Right hindlimb (tissue), 1 donor: ENCODE measurements at places on chromosomes 1 and 21.

DNA sequence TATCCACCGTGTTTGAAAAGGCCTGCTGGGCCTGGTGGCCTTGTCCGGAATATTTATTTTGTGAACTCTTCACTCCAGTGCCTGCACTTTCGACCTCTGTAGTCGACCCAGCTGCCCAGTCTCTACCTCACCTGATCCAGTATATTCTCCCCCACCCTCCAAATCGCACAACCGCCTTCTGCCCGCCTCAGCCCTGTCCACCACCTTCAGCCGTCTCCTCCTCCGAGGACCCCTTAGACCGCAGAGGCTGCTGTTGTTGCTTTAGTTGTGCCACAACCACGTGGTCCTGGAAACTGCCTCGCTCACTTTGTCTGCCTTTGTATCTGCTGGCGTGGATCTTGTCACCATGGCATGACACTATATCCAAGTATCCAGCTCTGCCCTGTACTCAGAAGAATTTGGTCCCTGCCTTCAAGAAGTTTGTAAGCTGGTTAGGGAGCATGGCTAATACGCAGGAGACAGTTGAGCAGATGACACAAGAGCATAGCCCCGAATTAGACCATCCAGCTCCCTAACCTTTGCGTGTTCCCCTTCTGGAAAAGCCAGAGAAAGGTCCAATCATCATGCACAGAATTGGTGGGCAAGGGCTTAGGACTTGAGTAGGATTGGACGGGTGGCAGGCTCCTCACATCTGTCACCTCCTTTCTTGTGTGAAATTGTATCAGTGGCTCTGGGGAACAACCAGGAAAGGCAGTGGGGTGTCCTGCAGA lies 1.5 kb downstream of the PHGDH start:
- DNase-seq, result peak; percentile 57

DNA sequence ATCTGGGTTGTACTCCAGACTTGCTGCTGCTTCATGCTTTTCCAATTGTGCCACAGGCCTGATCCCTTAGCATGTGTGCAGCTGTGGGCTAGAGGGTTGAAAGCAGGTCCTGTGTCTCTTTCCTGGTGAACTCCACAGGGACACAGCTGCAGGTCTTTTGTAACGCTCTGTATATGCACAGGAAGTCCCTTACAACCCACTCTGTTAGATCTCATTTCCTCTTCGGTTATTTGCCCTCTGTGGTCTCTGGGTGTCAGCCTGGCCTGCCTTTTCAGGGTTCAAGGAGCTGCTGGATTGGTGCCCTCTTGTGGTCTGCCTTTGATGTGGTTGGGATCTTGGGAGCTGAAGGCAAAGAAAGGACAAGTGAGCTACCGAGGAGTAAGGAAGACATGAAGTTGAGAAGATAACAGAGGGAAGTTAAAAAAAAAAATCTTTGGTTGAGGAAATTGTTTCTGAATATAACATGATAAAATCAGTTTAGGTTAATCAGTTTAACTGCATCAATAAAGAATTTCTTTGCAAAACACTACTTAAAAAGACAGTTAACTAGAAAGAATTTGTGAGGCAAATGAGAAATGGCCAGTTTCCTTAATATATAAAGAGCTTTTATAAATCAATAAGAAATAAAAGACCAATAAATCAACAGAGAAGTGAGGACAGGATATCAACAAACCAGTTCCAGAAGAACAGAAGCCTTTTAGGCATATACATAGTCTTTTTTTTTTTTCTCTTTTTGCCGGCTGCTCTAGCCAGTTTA lies 44.1 kb downstream of the UCK2 start:
- peak; percentile 30 for DNase-seq

DNA sequence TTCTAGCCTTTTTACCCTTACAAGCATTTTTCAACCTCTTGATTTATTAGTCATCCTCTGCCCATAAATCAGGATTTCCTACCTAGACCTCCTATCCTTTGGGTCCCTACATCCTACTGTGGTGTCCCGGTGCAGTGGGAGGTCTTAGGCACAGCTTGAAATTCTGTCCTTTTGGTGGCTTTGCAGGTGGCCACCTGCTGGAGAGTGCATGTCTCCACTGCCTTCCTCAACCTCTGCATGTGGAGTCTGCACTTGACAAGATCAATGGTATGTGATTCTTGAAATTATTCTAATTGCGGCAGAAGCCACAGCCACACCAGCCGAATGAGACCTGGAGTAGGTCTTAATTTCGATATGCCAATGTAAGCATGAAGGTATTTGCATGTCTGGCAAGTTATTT lies 11.4 kb upstream of the KCNA3 start:
- DNase-seq, result no peak

GRCh38 chr1:228304766-228305395 lies 97.0 kb downstream of the OBSCN start:
- no peak for DNase-seq

DNA sequence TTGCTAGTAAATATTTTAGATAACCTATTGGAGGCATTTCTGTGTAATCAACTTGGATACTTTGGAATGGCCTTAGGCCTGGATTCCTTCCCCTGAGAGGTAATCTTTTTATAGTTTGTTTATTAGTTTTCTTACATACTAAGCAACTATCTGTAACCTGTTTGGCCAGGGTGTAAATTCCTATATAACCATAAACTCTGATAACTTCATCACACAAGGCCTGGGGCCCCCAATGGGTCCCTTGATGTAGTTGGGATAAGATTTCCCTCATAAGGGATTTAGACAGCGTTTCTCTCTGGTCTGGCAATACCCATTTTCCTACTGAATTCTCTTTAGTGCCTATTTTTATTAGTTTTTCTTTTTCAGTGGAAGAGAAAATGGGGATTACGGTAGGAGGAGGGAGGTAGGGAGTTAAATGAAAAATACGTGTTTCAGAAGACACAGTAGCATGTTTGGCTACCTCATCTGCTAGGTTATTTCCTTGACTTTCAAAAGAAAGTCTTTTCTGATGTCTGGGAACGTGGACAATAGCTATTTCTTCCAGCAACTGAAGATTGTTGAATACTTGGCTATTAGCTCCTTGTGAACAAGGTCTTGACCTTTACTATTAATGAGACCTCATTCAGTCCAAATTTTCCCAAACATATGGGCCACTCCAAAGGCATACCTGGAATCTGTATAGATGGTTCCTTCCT lies 7.4 kb upstream of the AADACL3 start:
- DNase-seq, result no peak

GRCh38 chr21:34270411-34270810 lies 93.4 kb upstream of the KCNE2 start:
- DNase-seq, result no peak

DNA sequence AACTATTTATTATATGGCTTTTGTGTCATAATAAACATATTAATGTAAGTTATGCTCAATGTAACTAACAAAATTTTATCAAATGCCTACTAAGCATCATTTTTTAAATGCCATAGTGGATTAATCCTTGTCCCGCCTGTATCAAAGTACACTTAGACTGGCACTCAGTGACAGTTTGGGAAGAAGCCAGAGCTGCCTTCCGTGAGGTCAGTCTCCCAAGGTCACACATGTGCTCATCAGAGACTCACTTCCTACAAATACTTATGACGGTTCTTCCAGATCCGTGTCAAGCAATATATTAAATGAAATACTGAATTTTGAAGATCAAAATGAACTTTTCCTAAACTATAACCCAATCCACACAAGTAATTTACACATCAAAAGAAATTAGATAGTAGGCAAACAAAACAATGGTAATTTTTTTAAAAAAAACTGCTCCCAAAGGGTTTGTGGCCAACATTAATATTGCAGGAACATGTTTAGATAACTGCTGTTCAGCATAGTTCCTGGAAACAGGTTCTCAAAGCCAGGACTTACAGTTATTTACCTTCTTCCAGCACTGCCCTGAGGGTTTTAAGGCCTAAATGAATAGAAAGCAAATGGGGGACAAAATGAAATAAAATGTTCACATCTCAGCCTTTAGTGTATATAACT lies 27.2 kb downstream of the WLS start:
- DNase-seq, result no peak

GRCh38 chr1:154847891-154848290 lies 22.2 kb downstream of the KCNN3 start:
- DNase-seq, result peak; percentile 79

DNA sequence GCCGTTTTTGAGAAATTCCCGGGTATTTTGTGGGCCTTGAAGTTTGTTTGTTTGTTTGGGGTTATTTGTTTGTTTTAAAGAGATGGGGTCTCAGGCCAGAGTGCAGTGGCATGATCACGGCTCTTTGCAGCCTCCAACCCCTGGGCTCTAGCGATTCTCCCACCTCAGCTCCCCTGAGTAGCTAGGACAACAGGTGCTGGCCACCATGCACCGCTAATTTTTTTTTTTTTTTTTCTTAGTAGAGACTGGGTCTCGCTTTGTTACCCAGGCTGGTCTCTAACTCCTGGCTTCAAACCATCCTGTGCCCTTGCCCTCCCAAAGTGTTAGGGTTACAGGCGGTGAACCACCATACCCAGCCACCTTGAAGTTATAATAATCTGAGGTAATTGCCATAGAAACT lies 2.0 kb downstream of the CHTOP start:
- no peak for DNase-seq

DNA sequence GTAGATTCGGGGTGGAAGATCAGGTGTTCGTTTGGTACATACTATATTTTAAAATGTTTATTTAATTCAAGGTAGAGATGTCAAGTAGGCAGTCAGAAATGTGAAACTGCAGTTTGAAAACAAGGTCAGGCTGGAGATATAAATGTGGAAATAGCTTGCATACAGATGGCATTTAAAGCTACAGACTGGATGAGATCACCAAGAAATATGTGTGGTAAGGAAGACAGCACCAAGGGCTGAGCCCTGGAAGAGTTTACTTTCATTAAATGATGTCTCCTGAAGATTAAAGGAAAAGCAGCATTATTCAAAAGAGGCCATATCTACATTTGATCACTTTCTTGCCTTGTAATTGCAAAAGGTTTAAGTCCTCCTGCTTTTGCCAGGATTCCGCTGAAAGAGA lies 271.3 kb downstream of the PTBP2 start:
- no peak for DNase-seq

DNA sequence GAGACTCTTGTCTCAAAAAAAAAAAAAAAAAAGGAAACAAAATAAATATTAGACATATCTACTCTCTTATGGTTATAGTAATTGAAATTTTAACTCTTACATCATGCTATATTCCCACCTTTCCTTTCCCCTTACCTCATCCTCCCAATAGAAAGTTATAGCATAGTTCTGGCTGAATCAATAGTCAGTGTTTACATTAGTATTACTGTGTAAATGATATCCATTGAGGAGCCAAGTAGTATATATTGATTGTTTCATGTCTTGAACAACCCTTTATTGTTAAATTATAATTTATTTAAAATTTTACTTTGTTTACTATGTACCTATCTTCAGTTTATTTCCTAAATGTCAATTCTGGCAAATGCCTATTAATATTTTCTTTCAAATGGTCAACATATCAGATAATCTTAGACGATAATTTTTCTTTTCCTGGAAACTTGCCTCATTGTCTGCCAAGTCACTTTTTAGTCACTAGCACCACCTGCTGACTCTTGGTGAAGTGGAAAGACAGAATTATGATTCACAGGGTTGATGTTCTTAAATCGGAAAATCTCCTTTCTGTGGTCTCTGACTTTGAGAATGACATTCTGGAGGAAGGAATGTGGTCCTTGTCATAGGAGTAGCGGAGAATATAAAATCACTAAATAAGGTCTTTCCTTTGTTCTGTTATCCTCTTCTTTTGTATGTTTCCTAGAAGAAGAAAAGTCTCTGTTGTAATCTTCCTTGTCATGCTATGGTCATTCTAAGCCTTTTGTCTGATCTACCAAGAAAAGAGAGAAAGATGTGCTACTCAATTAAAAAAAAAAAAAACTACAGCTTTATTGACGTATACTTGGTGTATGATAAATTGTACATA lies 8.6 kb downstream of the HJV start:
- DNase-seq, result peak; percentile 52

- DNase-seq, result no peak
These were observed 75.6 kb downstream of the PIGK start for GRCh38 chr1:77143529-77144121.

- peak; percentile 64 for DNase-seq
These were observed 41.4 kb upstream of the LMX1A start for GRCh38 chr1:165397944-165398343.

DNA sequence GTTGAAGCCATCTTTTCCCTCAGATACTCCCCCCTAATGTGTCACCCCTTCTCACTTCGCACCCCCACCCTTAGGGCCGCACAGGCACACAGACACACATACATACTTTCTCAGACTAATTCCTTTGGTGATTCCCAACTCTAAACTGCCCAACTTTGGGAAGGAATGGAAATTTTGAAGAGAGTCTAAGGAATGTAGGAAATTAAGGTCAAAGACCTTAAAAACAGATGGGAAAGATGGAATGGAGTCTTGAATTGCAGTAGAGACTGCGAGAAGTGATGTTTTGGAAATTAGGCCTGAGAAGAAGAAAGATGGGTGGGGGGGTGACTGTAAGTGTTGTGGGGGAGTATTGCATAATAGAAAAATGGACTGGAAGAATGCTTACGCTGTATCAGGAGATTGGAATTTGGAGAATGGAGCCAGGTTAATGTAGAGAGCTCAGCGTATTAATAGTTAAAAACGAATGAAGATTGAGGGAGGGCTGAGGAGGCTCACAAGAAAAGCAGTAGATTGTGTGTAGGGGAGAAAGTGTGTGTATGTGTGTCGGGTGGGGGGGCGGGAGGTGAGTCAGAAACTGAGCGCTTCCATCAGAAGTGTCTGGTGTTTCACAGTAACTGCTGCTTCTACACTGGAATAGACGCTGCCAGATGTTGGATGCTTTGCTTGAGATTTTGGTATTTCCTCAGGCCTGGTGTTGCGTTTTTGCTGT lies 1.7 kb downstream of the PIP5K1A start:
- no peak for DNase-seq

- no peak for DNase-seq
These were observed 4.3 kb downstream of the STK40 start for GRCh38 chr1:36381405-36381804.

- no peak for DNase-seq
These were observed 54.9 kb upstream of the EDN2 start for GRCh38 chr1:41539418-41539805.

GRCh38 chr1:23558140-23558871 lies 995 bp downstream of the ID3 start:
- peak; percentile 88 for DNase-seq

DNA sequence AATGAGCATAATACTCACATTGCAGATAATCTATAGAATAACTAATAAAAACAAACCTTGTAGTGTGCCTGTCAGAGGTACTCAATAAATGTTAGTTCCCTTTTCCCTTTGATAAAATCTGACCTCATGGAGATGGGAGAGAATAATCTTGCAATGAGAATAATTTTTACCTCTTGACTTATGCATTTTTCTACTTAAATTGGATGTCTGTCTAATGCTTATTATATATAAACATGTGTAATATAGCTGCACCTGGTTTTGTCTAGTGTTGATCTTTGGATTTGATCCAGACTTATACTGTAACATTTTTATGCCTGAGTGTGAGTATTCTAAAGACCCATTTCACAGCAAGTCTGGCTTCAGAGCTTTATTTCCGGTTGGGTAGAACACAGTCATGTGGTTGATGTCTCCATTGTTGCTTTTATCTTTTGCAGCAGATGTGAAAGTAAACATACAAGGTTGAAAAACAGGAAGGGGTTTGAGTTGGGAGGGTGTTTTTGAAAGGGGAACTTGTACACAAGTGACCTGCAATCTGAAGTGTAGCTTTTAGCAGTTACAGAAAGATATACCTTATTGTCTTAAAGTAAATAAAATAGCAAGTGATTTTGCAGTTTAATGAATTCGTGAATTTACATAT lies 12.4 kb downstream of the EPB41 start:
- no peak for DNase-seq
